ENCODE measurements at places on chromosomes 12 and 14. TPM values are rescaled to one million over a fixed set of nuclear protein-coding genes. Genes with fewer than 3 reads are reported as not detected.

Gene FAM181A
- not detected for total RNA-seq

Gene ALG10B
- 16.0 TPM for total RNA-seq

Gene ACOT4
- total RNA-seq, result 1.3 TPM

Gene KRT73
- total RNA-seq, result 0.09 TPM

Gene RNF31
- 95.6 TPM for total RNA-seq

Gene PELI2
- total RNA-seq, result 3.0 TPM

Gene PAWR
- total RNA-seq, result 7.5 TPM

Gene RAPGEF3
- 4.5 TPM for total RNA-seq

Gene GNB3
- 1.6 TPM for total RNA-seq

Gene SAMD15
- 0.28 TPM for total RNA-seq

Data from activated CD4-positive, alpha-beta T cell treated with anti-CD3 and anti-CD28 coated beads, Interleukin-2, amount 10 ng/mL, durations not matched to agents 24 days and 14 days (primary cell).